Aorta (tissue), 5 donors: ENCODE measurements at places on chromosomes 11 and 22.
A peak's percentile ranks its signal among the peaks of the same experiment; 100 is the strongest.

GRCh38 chr22:17471886-17472535, 91.3 kb upstream of the SLC25A18 start:
- DNase-seq = no peak

GRCh38 chr22:49550766-49551362, 276.8 kb downstream of the BRD1 start:
- DNase-seq = peak; percentile 31

- DNase-seq = no peak
Observed at GRCh38 chr22:33860386-33860785, 59.9 kb downstream of the LARGE1 start.

- peak; percentile 44 for DNase-seq
Observed at GRCh38 chr22:18968011-18968749, 32.1 kb upstream of the PRODH start.

GRCh38 chr22:35437049-35437448, 37.1 kb downstream of the MCM5 start:
- no peak for DNase-seq

DNA sequence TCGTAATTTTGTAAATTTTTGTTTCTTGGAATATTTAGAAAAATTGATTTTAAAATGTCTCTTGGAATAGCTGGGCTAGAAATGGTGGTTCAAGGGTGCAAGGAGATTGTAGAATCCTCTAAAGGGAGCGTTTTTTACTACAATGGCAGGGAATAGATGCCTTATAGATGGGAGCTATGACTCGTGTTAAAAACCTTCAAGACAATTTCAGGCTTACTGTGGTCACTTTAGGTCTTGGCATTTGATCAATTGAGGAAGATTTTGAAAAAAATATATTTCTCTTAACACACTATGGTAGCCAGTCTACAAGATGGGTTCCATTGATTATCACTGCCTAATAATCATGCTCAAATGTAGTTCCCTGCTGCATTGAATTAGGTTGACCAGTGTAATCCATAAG, 25.0 kb downstream of the METTL15 start:
- no peak for DNase-seq

DNA sequence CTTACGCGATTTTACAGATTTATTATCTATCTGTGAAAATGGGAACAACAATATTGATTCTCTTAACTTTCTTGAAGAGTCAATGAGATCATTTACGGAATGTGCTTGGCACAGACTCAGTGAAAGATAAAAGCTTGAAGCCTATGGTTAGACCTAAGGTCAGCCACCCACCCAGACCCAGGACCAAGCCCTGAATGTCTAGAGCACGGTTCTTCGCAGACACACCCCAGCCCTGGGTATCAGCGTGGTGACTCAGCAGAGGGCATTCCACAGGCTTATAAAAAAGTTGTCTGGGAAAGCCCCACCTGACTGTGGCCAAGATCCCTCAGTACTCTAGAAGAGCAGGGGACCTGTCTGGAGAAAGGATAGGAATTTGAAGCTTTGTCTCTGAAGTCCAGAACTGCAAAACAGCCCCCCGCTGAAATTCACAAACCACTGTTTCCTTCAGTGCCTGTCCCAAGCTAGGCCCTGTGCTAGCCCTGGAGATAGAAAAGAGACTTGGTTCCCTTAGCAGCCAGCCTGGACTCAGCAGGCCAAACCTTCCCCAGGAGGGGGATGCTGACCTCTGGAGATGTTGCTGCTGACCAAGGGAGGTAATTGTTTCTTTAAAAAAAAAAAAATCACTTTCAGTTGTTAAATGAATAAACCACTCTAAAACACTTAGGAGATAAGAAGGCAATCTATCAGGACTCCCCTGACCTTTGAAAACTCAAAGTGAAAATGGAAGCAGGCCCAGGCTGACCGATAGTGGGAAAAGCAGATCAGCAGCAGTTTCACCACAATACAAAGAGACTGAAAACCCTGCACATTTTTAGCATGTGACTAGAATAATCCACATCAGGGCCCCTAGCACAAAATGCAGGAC, 114.0 kb downstream of the ABTB2 start:
- DNase-seq = no peak

- DNase-seq = no peak
Observed at GRCh38 chr11:81255895-81256294, 1477.8 kb downstream of the FAM181B start.
